ENCODE measurements at places on chromosomes 5 and 9. TPM values are rescaled to one million over a fixed set of nuclear protein-coding genes. Genes with fewer than 3 reads are reported as not detected.

- no peak for DNase-seq
Measured at GRCh38 chr9:94979904-94980507, 253.5 kb downstream of the AOPEP start.

GRCh38 chr5:99644822-99645221, 716.0 kb upstream of the CHD1 start:
- DNase-seq: no peak

GRCh38 chr5:150780187-150780692, 1.7 kb downstream of the SMIM3 start:
- peak; percentile 51 for DNase-seq

DNA sequence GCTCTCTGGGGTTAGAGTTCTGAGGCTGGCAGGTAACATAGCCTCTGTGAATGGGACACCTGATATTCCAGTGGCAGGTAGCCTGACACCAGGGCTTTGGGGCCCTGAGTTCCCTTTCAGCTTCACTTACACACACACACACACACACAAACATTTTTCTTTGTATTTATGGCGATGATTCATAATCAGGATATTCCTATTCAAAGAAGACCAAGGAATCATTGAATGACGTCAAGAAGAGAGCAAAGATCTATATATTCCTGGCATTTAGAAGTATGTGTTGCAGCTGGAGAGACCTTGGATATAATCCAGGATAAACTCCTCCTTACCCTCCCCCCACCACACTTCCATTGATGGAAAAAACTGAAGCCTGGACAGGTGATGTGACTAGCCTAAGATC, 7.9 kb upstream of the ENTREP1 start:
- DNase-seq: no peak

DNA sequence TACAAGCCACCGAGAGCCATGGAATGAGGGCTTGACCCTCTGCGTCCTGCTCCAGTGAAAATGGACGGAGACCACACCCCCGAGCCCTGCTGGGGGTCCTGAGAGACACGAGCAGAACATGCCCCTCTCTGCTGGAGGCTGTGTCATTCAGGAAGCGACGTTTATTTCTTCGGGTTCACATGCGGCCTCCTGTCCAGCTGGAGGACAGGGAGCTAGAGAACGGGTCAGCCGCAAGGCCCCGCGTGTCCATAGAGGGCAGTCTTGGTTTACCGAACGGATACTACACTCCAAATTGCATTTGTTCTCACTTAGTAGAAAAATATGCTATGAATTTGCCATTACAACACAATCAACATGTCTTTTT, 36.1 kb downstream of the MRPL36 start:
- peak; percentile 72 for DNase-seq

DNA sequence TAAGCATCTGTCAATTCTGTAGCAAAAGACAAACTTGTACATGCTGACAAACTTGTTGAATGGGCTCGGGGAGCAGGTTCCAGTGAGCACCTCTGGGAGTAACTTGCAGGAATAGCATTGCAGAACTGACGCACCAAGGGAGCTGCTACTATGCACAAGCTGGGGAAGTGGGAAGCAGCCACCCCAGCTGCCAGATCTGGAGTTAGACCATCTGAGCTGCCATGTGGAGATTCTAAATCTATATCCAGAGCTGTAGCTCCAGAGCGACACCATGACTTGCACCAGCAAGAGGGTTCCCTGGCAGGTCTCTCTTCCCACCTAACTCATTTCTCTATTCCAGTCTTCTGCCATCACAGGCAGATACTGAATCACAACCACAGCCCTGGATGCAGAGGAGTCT, 346.0 kb upstream of the PANK3 start:
- DNase-seq: no peak

The ORM2 gene
- total RNA-seq: not detected

The GAS1 gene
- total RNA-seq: 25.4 TPM

The SLC27A4 gene
- total RNA-seq: 200 TPM

The LVRN gene
- not detected for total RNA-seq

The RLN2 gene
- total RNA-seq: not detected

Measured in stomach (tissue), 19 donors.